ENCODE measurements at places on chromosomes 7 and 10.

DNA sequence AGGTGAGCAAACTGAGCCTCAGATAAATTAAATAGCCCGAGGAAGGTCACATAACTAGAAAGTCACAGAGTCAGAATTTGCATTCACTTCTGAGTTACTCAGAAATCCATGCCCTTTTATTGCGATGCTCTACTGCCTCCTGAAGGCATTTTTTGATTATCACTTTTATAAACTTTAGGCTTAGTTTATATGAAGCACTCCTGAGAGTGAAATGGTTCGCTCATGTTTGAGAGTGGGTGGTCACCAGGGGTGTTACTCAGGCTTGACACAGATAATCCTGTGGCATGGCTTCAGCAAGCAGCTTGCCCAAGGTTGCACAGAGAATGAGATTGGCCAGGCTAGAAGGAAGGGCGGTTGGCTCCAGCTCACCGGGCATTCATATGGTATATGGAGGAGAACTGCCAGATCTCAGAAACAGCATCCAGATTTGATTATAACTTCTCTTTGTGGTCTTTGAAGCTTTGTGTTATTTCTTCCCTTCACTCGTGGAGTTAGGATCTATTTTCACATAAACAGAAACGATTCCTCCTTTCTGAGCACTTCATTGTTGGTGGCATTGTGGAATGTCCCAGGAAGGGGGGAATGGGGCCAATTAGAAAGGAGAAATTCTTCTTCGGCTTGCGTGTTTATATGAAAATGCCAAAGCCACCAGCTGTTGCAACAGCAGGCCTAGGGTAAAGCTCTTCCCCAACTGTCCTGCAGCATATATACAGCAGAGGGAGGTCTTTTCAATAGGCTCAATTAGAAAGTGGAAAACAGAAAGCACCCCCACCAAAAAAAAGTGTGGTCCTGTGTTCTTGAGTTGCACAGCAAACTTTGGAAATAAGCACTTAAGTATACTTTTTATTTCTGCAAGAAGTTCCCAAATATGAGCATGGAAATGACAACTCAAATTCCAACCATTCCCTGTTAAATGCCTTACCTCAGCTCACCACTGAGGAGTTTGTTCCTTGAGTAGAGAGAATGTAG lies 628.8 kb downstream of the SUGCT start:
- peak; percentile 49 for DNase-seq

- DNase-seq = no peak
Observed at GRCh38 chr7:77791336-77791735, 6.9 kb downstream of the TMEM60 start.

DNA sequence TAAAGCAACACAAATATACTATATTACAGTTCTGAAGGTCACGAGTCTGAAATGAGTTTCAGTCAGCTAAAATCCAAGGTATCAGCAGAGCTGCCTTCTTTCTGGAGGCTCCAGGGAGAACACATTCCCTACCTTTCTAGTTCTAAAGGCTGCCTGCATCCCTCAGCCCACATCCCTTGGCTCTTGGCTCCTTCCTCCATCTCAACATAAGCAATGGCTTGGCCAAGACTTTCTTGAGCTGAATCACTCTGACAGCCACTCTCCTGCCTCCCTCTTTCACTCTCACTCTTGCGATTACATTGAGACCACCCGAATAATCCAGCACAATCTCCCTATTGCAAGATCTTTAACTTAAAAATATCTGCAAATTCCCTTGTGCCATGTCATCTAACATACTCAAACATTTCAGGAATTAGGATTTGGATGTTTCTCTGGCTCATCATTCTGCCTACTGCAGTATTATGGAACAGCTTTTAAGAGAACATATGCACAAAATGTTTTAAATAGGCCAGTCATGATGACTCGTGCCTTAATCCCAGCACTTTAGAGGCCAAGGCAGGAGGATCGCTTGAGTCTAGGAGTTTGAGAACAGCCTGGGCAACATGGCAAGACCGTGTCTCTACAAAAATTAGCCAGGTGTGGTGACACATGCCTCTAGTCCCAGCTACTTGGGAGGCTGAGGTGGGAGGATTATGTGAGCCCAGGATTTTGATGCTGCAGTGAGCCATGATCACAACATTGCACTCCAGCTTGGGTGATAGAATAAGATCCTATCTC lies 144.2 kb upstream of the VSTM2A start:
- DNase-seq = no peak

DNA sequence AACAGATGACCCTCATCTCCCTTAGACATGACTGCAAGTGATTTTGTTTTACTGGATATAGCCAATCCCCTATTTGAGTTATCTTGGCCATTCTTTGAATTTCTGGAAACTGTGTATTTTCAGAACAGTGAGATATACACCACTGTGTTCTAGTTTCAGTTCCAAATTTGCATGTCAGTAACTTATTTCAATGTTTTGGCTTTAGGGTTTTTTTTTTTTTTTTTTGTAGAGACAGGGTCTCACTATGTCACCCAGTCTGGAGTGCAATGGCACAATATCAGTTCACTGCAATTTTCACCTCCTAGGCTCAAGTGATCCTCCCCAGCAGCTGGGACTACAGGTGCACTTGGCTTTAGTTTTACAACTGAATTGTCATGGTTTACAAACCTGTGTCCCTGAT lies 67.2 kb downstream of the ATAD1 start:
- no peak for DNase-seq

GRCh38 chr10:76553263-76554032 lies 1084.2 kb downstream of the KCNMA1 start:
- DNase-seq = no peak

DNA sequence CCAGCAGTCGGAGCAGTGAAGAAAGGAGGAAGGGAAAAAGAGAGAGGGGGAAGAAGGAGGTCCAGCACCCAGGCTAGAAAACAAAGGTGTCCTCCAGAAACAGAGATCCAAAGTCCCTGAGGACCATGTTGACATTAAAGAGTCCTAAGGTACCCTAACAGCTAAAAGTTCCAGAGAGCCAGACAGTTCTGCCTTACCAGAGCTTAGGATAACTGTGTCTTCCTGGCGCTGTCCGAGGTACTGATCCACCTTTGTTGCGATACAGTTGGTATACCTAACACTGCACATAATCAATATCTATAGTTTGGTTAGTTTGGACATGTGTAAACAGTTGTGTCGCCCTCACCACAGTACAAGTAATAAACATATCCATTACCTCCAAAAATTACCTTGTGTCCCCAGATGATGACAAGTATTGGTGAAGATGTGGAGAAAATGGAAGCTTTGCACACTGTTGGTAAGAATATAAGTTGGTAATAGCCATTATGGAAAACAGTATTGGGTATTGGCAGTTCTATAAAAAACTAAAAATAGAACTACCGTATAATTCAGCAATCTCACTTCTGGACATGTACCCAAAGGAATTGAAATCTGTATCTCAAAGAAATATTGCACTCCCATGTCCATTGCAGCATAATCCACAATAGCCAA lies 59.8 kb downstream of the GRID1 start:
- peak; percentile 51 for DNase-seq

- no peak for DNase-seq
Observed at GRCh38 chr7:136251826-136252225, 274.7 kb upstream of the MTPN start.

GRCh38 chr10:96096958-96097357 lies 33.1 kb upstream of the ZNF518A start:
- no peak for DNase-seq

GRCh38 chr7:101633511-101633910 lies 4.4 kb upstream of the MYL10 start:
- DNase-seq = no peak

DNA sequence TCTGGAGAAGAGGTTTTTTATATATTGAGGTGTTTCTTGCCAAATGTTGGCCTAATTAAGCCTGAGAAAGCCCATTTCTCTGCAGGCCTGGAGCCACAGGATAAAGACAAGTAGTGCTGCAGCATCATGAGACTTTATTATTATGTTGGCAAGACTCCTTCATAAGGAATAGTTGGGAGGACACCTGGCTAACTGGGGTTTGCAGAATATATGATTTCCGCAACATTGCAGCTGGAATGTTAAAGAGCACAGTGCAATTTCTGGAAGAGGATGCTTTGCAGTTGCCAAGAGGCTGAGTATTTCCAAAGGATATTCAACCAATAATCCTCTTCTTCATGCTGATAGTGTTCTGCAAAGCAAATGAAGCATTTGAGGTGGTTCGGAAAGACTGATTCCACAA lies 1512.8 kb upstream of the LRRTM3 start:
- DNase-seq = no peak

GRCh38 chr10:13891128-13892000 lies 304.6 kb downstream of the PRPF18 start:
- peak; percentile 66 for DNase-seq

- peak; percentile 80 for DNase-seq
Observed at GRCh38 chr10:97210543-97210960, 24.8 kb upstream of the SLIT1 start.

GRCh38 chr10:48266528-48266927 lies 8.0 kb downstream of the FRMPD2 start:
- DNase-seq = no peak

GRCh38 chr10:63214571-63214970 lies 81.4 kb downstream of the NRBF2 start:
- no peak for DNase-seq

DNA sequence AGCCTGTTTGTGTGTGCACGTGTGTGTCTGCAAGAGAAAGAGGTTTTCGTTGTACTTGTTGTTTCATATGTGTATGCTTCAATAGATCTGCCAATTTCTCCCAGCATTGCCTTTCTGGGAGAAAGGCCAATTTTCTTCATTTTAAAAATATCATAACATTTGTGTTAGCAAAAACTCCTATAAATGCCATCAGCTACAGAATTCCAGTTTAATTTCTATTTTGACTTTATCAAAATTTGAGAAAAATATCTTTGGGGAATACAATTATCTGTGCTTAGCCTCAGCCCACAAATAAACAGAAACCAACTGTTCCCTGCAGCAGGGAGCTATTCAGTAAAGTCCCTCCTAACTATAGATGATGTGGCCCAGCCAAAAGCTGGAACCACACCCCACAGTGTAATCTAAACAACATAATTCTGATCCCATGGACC lies 68.3 kb upstream of the MGMT start:
- DNase-seq = no peak

GRCh38 chr7:6197801-6198551 lies 74.4 kb downstream of the CYTH3 start:
- DNase-seq = no peak

- no peak for DNase-seq
Observed at GRCh38 chr7:146728611-146729010, 612.0 kb downstream of the CNTNAP2 start.

GRCh38 chr7:128019288-128019687 lies 11.9 kb downstream of the LRRC4 start:
- DNase-seq = no peak

DNA sequence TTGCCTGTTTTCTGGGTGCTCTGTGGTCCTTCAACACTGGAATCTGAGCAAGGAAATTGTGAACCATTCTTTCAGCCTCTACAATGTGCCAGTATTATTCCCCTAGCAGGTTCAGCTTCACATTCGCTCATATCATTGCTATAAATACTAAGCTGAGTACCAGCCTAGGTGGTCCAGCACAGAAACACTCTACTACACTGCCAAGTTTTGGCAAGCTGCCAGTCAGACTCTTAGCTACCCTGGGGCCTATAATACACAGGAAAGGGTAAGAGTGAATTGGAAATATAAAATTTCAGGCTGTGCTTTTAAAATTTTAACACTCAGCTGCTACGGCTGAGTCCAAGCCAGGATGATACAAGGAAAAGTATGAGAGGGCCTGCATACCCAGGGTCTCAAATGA lies 49.9 kb upstream of the PPP1R3A start:
- DNase-seq = no peak

DNA sequence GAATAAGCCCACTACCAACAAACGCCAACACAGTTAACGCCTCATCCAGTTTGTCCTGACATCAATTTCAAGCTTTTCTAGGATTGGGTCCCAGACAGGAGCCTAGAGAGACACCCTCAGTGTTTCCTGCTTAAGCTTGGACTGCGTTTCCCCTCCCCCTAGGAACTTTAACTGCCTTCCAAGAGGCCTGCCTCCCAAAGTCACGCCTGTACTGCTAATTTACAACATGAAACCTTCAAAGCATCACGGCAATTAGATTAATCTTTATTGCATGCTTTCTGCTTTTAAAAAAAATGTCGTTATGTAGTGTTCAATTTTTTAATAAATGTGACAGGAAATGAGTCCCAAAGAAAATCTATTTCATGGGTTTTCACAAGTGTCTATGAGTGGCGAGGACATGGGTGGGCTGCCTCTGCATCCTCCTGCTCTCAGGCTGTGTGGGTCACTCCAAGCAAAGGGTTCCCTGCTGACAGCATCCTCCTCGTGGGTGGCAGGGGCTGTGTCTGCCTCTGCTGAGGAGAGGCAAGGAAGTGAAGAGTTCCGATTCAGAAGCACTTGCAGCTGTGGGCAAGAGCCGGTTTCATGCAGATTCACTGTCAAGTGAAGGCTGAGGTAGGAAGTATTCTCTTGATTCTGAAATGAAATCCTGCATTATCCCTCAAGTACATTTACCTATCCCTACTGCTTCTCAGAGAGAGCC lies 193.0 kb upstream of the KMT2E start:
- no peak for DNase-seq

GRCh38 chr10:7881119-7881518 lies 62.8 kb downstream of the TAF3 start:
- DNase-seq = no peak

DNA sequence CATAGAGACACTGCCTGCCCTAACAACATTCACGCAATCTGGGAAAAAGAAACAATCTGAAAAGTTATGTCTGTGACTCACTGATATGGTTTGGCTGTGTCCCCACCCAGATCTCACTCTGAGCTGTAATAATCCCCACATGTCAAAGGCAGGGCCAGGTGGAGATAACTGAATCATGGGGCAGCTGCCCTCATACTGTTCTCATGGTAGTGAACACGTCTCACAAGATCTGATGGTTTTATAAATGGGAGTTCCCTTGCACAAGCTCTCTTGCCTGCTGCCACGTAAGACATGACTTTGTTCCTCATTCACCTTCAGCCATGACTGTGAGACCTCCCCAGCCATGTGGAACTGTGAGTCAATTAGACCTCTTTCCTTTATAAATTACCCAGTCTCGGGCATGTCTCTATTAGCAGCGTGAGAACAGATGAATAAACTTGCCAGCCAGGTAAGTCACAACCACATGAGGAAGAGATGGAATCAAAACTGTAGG lies 341.5 kb upstream of the AOAH start:
- no peak for DNase-seq

DNA sequence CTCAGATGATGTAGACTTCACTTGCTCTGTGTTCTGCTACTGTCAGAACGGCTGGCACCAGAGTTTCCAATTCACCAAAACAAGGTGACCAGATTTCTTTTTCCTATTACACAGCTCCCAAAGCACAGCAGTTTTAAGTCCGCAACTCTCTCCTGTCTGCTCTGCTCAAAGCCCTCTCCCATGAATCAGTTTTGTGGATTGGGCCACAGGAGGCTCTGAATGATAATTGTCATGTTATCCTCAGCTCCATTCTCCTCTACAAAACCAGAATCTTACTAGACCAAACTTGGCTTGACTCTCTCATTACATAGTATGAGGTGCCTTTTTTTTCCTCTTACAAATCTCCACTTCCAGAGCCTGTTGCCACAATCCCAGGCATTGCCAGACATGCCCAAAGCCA lies 223.5 kb downstream of the SNX13 start:
- DNase-seq = no peak

GRCh38 chr10:3873728-3874461 lies 88.9 kb upstream of the KLF6 start:
- no peak for DNase-seq

- DNase-seq = no peak
Observed at GRCh38 chr10:13628661-13629060, 41.9 kb downstream of the PRPF18 start.

GRCh38 chr10:42646687-42647640 lies 8.6 kb upstream of the ZNF33B start:
- DNase-seq = no peak

GRCh38 chr7:75679060-75679459 lies 59.7 kb downstream of the HIP1 start:
- DNase-seq = no peak

GRCh38 chr7:102285540-102286236 lies 980 bp upstream of the SH2B2 start:
- no peak for DNase-seq
